ENCODE measurements at places on chromosomes 4 and X. TPM values are rescaled to one million over a fixed set of nuclear protein-coding genes. Genes with fewer than 3 reads are reported as not detected.

GRCh38 chrX:37854748-37855147 lies 7.4 kb upstream of the DYNLT3 start:
- no peak for DNase-seq

DNA sequence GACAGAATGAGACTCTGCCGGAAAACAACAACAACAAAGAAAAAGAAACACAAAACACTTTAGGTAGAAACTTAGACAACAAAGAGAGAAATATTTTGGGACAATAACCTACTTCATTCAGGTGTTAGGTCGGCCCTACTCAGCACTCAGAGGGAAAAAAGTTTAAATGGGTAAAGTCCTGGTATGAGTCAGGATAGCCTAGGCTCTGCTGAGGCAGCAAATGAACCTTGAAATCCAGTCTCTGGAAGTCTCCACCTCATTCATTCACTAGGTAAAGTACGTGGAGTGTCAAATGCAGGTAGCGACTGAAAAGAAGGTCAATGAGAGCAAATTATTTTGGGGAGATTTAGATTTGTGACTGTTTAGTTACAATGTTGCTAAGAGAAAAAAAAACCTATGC lies 127.4 kb downstream of the FHDC1 start:
- DNase-seq = no peak

DNA sequence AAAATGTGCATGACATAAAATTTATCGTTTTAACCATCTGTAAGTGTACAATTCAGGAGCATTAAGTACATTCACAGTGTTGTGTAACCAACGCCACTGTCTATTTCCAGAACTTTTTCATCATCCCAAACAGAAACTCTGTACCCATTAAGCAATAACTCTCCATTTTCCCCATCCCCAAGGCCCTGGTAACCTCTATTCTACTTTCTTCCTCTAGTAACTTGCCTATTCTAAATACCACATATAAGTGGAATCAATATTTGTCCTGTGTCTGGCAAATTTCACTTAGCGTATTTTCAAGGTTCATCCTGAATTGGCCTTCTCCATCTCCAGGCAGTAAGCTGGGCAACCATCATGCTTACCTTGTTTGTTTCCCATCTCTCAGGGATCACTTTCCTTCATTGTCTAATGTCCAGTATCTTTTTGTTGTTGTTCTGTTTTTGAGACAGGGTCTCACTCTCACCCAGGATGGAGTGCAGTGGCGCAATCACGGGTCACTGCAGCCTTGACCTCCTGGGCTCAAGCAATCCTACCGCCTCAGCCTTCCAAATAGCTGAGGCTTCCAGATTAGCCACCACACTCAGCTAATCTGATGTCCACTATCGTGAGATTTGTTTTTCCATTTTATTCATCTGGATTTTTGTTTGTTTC lies 17.7 kb upstream of the GRIPAP1 start:
- no peak for DNase-seq

- DNase-seq = no peak
Measured at GRCh38 chr4:148006001-148006400, 274.1 kb downstream of the ARHGAP10 start.

DNA sequence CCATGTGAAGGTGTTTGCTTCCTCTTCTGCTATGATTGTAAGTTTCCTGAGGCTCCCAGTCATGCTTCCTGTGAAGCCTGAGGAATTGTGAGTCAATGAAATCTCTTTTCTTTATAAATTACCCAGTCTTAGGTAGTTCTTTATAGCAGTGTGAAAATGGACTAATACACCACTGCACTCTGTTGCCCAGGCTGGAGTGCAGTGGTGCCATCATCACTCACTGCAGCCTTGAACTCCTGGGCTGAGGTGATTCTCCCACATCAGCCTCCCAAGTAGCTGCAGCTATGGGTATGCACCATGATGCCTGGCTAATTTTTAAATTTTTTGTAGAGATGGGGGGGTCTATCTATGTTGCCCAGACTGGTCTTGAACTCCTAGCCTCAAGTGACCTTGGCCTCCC lies 15.8 kb upstream of the IGFBP7 start:
- no peak for DNase-seq

- DNase-seq = no peak
Measured at GRCh38 chrX:11481035-11481434, 184.7 kb downstream of the ARHGAP6 start.

- no peak for DNase-seq
Measured at GRCh38 chr4:121510341-121510874, 129.6 kb upstream of the QRFPR start.

DNA sequence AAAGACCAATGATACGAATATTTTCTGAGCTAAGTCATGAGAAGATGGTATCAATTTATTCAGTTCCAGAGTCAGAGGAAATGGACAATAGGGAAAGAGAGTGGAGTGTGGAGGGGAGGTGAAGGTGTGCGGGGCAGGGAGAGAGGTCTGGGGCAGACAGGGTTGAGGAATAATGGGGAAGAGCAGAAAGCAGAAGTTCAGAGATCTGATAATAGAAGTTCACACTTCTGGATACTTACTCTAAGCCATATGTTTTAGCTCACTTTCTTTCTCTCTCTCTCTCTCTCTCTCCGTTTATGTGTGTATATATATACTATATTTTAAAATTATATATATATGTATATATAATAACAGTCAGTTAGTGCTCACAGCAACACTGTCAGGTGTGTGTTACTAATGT lies 40.4 kb downstream of the FOXR2 start:
- no peak for DNase-seq

GRCh38 chr4:47471591-47471990 lies 8.1 kb upstream of the COMMD8 start:
- no peak for DNase-seq

- DNase-seq = no peak
Measured at GRCh38 chr4:38704622-38705154, 40.7 kb downstream of the KLF3 start.

GRCh38 chr4:123350191-123350544 lies 46.4 kb upstream of the SPRY1 start:
- DNase-seq = no peak

DNA sequence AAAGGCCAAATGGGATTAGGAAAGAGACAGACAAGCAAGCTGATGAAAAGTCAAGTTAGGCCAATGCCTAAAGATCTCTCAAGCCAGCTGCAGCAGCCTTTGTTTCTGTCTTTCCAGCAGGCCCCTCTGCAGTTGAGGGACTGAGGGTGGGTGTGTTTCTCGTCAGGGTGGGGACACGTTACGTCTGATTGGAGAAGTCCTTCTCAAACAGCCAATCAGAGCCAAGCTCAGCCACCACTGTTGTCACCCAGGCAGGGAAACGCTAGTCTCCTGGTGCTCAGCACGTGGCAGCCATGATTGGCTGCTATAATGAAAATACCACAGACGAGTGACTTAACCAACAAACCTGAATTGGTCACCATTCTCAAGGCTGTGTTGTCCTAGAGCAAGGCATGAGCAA lies 177.1 kb upstream of the LCORL start:
- DNase-seq = no peak

GRCh38 chr4:146638786-146639505 lies at the start of gene POU4F2:
Gene POU4F2, plus strand, starts transcription at chr4:146638893. Its CDS starts 248 bp downstream, at chr4:146639141.
- no peak for DNase-seq

GRCh38 chr4:20418861-20419451 lies 167.3 kb downstream of the SLIT2 start:
- DNase-seq = peak; percentile 14

- DNase-seq = no peak
Measured at GRCh38 chr4:141812158-141812557, 175.8 kb downstream of the IL15 start.

- no peak for DNase-seq
Measured at GRCh38 chr4:37635155-37635554, 51.0 kb downstream of the RELL1 start.

DNA sequence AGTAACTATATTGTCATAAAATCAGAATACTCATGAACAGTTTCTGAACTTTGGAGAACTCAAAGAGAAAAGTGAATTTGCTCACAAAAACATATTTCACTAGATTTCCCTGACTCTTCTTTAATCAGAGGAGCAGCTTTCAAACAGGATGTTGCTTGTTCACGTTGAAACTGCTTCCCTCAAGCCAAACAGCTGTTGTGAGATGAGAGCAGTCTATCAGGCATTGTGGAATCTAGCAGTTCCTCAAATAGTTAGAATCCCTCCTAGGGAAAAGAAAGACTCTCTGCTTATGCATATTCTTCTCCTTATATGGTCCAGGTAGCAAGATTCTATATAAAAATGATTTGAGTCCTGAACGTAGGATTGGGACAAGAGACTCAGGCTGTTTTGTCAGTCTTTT lies 1012.1 kb downstream of the FAM133A start:
- DNase-seq = no peak

GRCh38 chr4:108342325-108342970 lies 173.7 kb upstream of the LEF1 start:
- DNase-seq = no peak

GRCh38 chr4:135508006-135508714 lies 1306.6 kb upstream of the PABPC4L start:
- DNase-seq = no peak

GRCh38 chrX:111568354-111568753 lies 56.9 kb downstream of the SERTM2 start:
- DNase-seq = no peak

DNA sequence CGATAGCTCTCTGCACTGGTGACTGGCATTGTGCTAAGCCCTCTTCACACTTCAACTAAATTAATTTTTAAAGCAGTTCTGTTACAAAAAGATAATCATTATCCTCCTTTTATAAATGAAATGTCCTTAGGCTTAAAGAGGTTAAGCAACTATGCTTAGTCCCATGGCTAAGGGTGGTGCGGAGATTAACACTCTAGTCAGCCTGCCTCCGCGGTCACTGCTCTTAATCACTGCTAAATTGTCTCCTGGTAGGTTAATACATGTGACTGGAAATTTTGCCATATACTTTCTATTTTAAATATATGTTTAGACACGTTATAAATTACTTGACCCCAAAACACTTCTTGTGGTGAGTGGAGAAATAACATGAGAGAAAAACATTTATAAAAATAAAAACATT lies 473.7 kb downstream of the CENPC start:
- DNase-seq = no peak

DNA sequence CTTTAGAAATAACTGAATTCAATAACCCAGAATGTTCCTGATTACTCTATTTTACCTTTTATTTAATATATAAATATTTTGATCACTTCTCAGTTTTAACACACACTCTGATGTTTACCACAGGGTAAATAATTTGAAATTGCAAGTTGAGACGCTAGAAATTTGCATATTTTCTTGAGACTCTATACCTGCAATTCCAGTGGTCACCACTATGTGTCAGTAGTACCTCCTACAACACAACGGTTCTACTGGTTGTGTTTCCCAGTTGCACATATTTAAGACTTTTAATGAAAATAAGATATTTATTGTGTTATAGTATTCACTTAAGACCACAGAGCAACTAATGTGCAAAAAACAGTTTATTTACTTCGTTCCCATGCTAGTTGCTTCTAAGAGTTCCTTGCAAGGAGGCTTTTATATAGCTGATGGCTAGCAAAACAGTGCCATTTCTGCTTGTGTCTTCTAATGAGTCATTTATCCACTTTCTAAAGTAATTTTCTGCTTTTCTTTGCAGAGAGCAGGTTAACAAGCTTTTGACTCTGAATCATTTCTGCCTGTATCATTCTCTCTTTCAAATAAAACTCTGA lies 98.9 kb upstream of the PDLIM3 start:
- DNase-seq = no peak

GRCh38 chr4:27720010-27720766 lies 859.5 kb downstream of the STIM2 start:
- DNase-seq = no peak

- peak; percentile 49 for DNase-seq
Measured at GRCh38 chr4:100299046-100299840, 109.0 kb upstream of the DDIT4L start.

GRCh38 chr4:145871209-145871608 lies 67.4 kb downstream of the ZNF827 start:
- no peak for DNase-seq

DNA sequence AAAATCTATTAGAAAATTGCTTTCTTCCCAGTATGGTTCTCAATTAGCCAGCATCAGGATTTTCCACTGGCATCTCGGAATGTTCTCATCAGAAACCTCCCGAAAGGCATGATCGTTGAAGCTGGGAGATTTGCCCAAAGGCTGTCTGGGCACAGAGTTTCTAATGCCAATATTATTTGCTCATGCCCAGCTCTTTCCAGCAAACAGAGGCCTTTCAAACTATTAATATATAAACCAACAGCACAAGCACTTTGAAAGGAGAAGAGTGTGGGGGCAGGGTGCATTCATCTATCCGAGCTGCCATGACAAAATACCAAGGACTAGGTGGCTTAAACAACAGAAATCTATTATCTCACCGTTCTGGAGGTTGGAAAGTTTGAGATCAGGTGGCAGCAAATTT lies 88.3 kb upstream of the MSX1 start:
- DNase-seq = no peak

DNA sequence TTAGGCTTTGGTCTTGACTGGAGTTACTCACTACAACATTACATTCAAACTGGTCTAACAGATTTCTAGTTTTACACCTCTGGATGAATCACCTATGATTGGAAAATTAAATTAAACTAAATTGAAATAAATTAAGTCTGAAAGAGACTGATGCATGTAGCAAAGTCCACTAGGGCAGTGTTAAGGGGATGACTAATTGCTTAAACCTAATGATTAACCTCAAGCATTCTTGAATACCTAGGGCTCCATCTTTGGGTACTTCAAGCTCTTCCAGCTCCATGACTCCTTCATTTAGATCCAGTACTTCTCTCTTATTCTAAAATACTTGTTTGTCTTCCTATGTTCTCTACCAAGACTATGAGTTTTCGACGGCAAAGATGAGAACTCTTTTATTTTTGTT lies 86.8 kb downstream of the SH2D1A start:
- DNase-seq = no peak

- DNase-seq = no peak
Measured at GRCh38 chr4:109410776-109411175, 22.8 kb upstream of the SEC24B start.

DNA sequence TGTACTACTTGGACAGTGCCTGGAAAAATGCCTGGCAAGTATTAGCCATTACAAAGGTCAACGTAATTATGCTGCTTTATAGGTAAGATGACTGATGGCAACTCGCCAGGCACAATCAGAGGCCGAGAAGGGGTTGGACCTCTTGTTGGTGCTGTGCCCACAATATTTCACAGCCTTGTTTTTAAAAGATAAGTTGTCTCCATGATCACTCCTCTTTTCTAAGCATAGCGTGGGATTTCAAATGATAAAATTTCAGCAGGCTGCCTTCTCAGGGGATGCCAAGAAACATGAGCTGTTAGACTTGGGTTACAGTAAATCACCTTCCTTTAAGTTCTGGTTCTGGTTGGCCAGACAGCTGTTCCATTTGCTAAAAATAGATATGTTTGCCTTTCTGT lies 26.9 kb downstream of the HOPX start:
- DNase-seq = peak; percentile 30

GRCh38 chr4:139011225-139011950 lies 4.2 kb upstream of the NOCT start:
- no peak for DNase-seq

The SERTM2 gene
- not detected for total RNA-seq

The COL4A6 gene
- total RNA-seq = 0.91 TPM

The BST1 gene
- total RNA-seq = 4.0 TPM

The MAGEC1 gene
- not detected for total RNA-seq

The FRMPD3 gene
- not detected for total RNA-seq

The TCEAL2 gene
- total RNA-seq = 1.4 TPM

The ALB gene
- total RNA-seq = 5.3 TPM

The ATP2B3 gene
- 46.4 TPM for total RNA-seq

Measured in adrenal gland (tissue), 19 donors.